Skin of body (tissue), 3 donors: ENCODE measurements at places on chromosomes 16 and 17.
A peak's percentile ranks its signal among the peaks of the same experiment; 100 is the strongest.

GRCh38 chr17:49548506-49549310, 27.0 kb upstream of the NXPH3 start:
- no peak for DNase-seq

DNA sequence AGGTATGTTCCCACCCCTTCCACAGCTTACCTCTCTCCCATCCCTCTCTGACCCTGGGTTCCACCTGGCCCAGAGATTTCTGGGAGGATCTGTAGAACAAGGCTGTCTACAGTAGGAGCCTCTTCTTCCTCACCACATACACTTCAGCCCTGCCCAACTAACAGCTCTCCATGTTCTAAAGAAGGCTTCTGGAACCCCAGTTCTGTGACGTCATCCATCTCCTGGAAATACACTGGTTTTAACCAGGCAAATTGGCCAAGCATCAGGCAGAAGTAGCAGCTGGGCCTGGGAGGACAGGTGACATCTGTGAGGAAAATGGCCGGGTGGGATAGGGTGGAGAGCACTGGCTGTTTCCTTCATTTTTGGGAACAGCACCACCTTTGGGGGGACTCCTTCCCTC, at the start of gene LYZL6:
Gene LYZL6, minus strand, starts transcription at position 177 of the 400 bp plus-strand sequence. CDS start 4,357 bp downstream, outside the sequence.
- no peak for DNase-seq

GRCh38 chr16:81913222-81913621, 98.0 kb downstream of the SDR42E1 start:
- no peak for DNase-seq

DNA sequence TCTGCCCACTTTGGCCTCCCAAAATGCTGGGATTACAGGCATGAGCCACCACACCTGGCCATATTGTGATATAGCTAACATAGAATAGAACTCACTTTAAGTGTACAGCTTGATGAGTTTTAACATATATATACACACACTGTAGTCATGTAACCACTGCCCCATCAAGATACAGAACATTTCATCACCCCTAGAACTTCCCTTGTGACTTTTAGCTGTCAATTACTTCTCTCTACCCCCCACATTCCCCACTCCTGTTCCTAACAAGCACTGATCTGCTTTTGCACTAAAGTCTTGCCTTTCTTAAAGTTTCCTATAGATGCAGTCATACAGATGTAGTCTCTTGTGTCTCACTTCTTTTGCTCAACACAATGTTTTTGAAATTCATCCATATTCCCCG, 93.1 kb downstream of the PITPNC1 start:
- no peak for DNase-seq

DNA sequence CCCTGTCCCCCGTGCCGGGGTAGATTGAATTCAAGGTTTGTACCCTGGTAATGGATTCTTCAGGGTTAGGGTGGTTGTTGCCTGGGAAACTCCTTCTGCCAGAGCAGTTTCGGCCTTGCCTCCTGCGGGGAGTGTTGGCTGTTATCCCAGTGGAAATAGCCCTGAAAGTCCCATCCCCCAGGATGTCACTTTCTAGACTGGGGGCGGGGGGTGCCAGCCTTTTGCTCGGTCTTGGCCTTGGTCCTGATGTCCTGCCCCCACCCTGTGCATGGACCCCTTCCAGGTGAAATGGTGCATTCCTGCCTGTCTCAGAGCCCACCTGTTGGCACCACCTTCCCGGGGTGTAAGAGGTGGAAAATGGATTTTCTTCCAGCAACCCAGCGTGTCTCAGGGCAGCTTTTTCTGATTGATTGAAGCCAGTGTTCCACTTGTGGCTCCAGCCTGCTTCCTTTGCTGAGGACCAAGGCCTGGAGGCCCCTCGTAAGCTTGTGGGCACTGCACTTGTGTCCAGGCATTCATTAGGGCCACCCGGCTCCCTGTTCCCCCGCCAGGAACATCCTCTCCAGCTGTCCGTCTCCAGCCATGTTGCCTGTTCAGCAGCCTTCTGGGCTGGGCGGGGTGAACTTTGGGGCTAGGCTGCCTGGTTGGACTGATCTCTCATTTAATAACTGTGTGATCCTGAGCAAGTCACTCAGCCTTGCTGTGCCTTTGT, 25.6 kb downstream of the MGAT5B start:
- no peak for DNase-seq

DNA sequence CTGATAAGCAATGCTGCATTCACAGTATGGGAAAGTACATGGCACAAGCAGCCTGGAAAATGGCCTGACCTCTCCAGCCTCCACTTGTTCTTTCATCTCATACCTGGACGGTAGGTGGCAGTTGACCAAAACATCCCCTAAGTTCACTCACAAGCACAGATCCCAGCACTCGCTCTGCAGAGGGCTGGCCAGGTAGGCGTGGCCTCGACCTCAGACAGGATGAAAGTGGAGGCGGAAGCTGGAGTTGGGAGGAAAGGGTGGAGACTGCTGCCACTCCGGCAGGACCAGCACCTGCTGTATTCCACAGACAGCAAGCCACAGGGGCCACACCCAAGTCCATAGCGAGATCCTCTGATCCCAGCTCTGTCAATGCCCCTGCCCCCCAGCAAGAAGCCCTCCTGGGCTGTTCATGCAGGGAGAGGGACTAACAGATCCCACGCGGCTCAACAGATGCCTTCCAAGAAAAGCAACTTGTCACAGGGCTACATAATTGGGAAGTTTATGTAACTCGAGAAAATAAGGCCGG, 31.3 kb downstream of the ZCCHC14 start:
- no peak for DNase-seq

GRCh38 chr16:81843243-81843582, 64.1 kb downstream of the PLCG2 start:
- no peak for DNase-seq

GRCh38 chr16:24975428-24975889, 39.7 kb downstream of the ARHGAP17 start:
- DNase-seq: no peak

DNA sequence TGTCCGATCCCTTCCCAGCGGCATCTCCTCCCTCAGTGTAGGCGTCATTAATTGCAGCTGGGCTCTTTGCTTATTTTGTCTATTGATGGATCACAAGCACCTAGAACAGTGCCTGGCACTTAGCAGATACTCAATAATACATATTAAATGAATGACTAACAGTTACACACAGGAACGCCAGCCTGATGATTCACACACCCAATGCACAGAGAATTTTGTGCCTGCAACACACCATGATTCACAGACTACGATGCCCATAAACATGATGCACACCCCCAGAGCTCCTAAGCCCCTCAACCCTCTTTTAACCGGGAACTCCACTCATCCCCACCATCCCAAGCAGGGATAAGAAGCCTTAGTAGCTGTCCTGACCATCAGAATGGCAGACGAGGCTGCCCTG, 66.6 kb upstream of the TMEM97 start:
- DNase-seq: no peak

DNA sequence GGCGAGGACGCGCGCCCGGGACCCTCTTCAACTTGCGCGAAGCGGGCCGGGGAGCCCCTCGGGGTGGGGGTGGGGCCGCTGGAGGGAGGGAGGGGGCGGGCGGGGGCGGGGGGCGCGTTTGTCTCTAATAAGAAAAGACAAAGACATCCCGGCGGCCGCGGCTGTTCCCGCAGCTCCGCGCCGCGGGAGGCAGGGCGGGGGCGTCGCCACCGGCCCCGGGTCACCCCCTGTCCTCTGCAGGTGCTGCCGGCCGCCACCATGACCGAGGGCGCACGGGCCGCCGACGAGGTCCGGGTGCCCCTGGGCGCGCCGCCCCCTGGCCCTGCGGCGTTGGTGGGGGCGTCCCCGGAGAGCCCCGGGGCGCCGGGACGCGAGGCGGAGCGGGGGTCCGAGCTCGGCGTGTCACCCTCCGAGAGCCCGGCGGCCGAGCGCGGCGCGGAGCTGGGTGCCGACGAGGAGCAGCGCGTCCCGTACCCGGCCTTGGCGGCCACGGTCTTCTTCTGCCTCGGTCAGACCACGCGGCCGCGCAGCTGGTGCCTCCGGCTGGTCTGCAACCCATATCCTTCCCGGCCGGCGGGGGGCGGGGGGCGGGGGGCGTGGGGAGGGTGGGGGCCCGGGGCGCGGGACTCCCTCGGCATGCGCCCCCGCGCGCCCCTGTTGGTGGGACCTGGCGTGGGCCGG, 714 bp downstream of the CACNA1H start:
- DNase-seq: no peak

DNA sequence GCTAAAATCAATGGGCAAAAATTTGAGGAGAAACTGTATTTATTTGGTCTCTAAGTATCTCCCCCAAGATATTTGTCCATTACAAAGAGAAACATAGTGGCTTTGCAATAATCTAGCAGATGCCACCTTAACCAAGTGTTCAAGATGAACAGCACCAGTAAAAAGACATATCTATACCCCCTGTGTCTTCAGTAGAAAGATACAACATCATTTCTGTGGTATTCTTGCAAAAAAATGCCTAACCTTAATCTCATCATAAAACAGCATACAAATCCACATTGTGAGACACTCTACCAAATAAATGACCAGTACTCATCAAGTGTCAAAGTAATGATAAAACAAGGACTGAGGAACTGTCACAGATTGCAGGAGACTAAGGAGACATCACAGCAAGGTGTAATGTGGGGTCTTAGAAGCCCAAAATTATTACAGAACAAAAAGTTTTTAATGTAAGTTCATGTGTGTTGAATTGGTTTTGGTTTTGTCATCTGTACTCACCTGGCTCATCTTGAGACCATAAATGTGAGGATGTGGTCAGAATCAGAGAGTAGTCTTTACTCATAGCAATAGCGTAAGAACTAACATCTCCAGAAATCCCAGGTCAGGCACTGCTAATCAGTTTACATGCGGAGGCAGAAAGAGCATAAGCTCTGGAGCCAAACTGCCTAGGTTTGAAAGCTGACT, 77.2 kb downstream of the AATF start:
- no peak for DNase-seq

- no peak for DNase-seq
Observed at GRCh38 chr16:4991754-4992153, 33.6 kb downstream of the SEC14L5 start.

DNA sequence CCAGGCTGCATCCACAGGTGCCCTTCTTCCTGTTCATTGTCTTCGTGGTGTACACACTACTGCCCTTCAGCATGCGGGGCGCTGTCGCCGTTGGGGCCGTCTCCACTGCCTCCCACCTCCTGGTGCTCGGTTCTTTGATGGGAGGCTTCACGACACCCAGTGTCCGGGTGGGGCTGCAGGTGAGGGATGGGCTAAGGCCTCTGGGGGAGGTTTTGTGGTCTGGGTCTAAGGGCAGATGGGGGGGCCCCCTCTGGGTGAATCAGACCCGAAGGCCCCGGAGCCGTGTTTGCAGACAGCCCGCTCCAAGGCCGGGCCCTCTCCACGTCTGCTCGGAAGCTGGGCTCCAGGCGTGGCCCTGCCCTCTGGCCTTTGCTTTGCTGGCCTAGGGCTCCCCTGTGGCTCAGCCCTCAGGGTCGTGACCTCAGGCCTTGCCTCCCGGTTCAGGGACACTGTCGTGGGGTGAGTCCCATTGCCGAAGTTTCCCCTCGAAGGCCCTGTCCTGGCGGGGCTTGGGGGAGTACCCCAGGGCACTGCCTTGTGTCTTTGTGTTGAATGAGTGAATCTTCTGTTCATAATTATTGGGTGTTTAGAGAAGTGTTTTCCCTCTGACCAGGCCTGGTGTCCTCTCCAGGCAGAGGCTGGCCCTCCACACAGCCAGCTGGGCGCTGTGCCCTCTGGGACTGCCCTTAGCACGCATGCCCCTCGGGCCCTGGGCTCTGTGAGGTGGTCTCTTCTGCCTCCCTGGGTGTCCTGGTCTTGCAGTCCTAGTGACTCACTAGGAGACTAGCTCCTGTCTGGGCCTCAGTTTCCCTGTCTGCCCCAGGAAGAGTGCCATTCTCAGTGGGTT, 25.6 kb downstream of the ADCY7 start:
- DNase-seq: no peak

- DNase-seq: peak; percentile 63
Observed at GRCh38 chr16:54953461-54953860, 22.8 kb downstream of the IRX5 start.

- DNase-seq: peak; percentile 80
Observed at GRCh38 chr17:48107137-48108055, at the start of gene SNX11. Gene SNX11 (plus strand): TSS chr17:48107766. CDS start chr17:48112044, 4,278 bp downstream.

GRCh38 chr17:17682293-17682736, 1.1 kb downstream of the RAI1 start:
- no peak for DNase-seq

GRCh38 chr17:64634218-64634617, 27.9 kb downstream of the SMURF2 start:
- no peak for DNase-seq

- peak; percentile 35 for DNase-seq
Observed at GRCh38 chr17:1197781-1198490, 18.2 kb upstream of the ABR start.

DNA sequence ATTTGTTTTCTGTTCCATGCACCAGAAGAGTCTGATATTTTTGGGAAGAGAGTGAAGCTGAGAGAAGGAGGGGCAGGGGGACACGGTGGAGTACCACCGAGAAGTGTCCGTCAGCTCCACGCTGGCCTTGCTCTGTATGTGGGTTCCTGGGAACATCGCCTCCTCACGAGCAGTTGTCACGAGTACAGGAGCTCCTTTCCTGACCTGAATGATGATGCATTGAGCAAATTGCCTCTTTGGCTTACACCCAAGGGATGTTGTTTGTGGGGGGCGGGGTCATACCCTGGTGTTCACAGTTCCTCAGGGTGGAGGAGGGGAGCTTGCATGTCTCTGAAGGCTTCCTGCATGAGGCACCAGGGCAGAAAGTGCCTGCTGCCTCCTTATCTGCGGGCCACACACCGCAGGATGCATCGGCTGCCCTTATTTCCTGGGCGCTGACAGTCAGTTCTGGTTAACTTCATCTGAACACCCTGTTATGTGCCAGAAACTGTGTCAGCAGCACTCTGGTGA, 36.2 kb downstream of the RGS9 start:
- no peak for DNase-seq

DNA sequence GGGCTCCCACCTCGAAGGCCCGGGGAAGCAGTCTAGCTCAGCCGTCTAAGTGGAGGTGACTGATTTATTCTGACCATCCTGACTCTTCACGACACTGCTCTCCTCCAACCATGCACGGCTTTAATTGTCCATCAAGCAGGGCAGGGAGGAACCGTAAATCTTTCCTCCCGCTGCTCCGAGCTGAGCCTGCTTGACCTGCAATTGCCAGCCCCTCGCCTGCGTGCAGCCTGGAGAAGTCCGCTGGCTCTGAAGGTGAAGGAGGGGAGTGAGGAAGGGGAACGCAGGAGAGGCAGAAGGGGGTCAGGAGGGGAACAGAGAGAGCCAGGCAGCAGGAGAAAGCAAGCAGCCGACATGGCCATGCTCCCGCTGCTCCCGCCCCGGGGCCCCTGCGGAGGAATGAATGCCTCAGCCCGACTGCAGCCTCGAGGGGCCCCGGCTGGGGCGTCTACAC, 10.1 kb downstream of the RBFOX3 start:
- DNase-seq: no peak

- DNase-seq: no peak
Observed at GRCh38 chr17:66726846-66727245, 108.1 kb upstream of the CACNG5 start.

- peak; percentile 87 for DNase-seq
Observed at GRCh38 chr16:49806446-49806845, 49.5 kb downstream of the ZNF423 start.

- DNase-seq: no peak
Observed at GRCh38 chr17:74833501-74834377, 25.9 kb downstream of the GRIN2C start.

DNA sequence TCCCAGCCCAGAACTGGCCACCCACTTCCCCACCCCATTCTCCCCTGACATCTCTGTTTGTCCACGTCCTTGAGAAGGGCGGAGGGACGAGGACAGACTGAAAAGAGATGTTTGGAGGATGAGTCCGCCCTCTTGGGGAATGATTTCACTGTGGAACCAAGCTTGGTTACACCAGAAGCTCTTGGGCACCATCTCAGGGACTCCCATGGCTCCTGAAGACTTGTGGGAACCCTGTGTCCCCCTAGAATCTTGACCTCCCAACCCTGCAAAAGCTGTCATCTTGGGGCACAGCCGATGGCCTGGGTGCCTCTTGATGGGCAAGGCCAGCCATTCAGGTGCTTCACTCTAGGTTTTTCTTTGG, 25.9 kb upstream of the LITAF start:
- no peak for DNase-seq
